ENCODE measurements at places on chromosomes 5 and 9.
A peak's percentile ranks its signal among the peaks of the same experiment; 100 is the strongest.

- H3K36me3 ChIP-seq, result no peaks in the 10 kb centered on the region
- peaks cover 14% of the 10 kb centered on the region for H3K4me1 ChIP-seq
- peaks cover 38% of the 10 kb centered on the region for H3K27me3 ChIP-seq
Observed at GRCh38 chr9:126436545-126437267, 110.1 kb downstream of the MVB12B start.

DNA sequence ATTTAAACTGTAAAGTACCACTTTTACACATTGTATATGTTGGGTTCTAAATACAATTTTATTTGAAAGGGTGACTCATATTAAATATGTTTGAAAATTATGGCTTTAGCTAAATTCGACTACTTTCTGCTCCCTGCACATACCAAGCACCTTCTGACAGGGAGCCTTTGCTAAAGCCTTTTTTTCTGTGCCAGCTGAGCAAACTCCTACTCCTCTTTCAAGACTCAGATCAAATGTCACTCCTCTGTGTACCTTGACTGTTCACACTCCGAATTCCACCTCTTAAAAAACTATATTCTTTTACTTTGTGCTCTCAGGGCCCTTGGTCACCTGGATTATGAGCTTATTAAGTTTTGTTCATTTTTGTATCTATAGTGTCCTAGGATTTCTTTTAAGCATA, 6.5 kb upstream of the OXCT1 start:
- H3K4me1 ChIP-seq, result peaks cover 35% of the 10 kb centered on the region
- no peaks in the 10 kb centered on the region for H3K27me3 ChIP-seq
- no peak overlapping the region for H3K4me3 ChIP-seq

DNA sequence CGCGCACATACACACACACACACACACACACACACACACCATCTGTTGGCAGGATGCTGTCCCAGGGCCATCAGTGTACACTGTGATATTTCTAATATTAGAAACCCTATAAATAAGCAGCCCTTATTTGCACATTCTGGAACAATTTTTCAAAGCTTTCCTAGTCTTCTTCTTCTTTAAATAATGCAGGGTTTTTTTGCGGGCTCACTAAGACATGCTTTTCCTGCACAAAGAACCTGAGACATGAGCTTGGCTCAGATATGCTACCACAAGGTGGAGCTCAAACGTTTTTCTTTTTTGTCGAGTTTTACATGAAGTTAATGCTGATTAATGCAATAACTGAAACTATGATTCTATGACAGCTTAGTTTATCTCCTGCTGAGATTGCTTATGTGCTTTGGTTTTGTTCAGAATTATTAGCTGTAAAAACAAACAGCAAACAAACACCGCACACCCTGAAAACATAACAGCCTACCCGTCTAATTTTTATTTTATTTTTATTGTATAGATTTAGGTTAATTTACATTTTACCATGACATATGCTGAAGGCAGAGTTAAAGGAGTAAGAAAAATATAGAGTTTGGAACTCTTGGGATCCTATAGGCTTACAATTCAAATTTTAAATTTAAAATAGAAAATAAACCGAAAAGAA, 95.8 kb downstream of the ALDH1A1 start:
- no peaks in the 10 kb centered on the region for H3K4me1 ChIP-seq
- H3K27ac ChIP-seq, result no peak overlapping the region
- H3K4me3 ChIP-seq, result no peak overlapping the region
- no peaks in the 10 kb centered on the region for H3K36me3 ChIP-seq
- DNase-seq, result no peak

DNA sequence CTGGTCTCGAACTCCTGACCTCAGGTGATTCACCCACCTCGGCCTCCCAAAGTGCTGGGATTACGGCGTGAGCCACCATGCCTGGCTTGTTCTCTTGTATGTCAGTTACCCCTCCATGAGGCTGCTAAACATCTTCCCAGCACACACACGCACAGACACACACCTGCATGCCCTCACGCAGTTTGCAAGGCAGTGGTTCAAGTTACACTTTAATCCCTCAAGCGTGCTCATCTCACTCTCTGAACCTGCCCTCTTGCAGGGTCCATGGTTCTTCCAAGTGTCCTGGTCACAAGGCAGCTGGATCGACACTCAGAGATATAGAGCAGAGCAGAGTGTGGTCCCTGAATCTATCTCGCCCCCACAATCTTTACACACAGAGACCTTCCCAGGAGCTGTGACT, 34.1 kb upstream of the RUFY1 start:
- no peak overlapping the region for H3K4me3 ChIP-seq
- peaks cover 2% of the 10 kb centered on the region for H3K4me1 ChIP-seq
- no peaks in the 10 kb centered on the region for H3K36me3 ChIP-seq
- no peak for DNase-seq
- H3K27ac ChIP-seq, result no peak overlapping the region
- peaks cover 3% of the 10 kb centered on the region for H3K27me3 ChIP-seq

- no peaks in the 10 kb centered on the region for H3K27me3 ChIP-seq
- no peak overlapping the region for H3K27ac ChIP-seq
- H3K36me3 ChIP-seq, result no peaks in the 10 kb centered on the region
- H3K4me3 ChIP-seq, result no peak overlapping the region
Observed at GRCh38 chr5:761854-762710, 22.4 kb downstream of the ZDHHC11B start.

DNA sequence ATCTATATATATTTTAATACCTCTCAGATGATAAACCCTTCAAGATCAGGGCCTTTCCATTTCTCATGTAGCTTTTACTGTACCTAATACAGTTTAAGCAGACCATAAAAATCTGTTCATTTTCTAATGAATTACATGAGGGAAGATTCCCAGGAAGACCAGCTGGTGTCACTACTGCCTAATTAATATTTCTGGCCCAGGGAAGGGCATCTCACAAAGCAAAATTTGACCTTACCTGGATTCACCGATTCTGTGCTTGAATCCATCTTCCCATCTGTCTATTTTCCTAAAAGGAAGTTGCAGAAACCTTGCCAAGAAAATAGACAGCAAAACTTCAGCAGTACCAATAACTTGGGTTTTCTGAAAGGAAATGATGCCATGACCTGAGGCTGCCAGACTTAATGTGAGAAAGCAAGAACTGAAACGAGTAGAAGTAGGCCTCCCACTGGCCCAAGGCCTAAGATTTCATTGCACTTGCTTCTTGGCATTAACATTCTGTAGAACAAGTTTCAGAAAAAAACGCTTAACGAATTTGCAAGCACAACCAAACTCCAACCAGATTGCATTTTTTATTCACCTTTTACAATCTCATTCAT, 83.0 kb upstream of the GLIS3 start:
- no peak overlapping the region for H3K4me3 ChIP-seq
- no peak overlapping the region for H3K27ac ChIP-seq
- H3K36me3 ChIP-seq, result no peaks in the 10 kb centered on the region
- no peak for DNase-seq
- no peaks in the 10 kb centered on the region for H3K4me1 ChIP-seq
- H3K27me3 ChIP-seq, result peaks cover 12% of the 10 kb centered on the region

GRCh38 chr5:32170303-32171151, 3.6 kb downstream of the GOLPH3 start:
- peaks cover 75% of the 10 kb centered on the region for H3K36me3 ChIP-seq
- DNase-seq, result no peak
- peak overlapping the region; percentile 30 for H3K27ac ChIP-seq
- H3K27me3 ChIP-seq, result no peaks in the 10 kb centered on the region
- H3K4me3 ChIP-seq, result peak overlapping the region; percentile 51

- peaks cover 25% of the 10 kb centered on the region for H3K27me3 ChIP-seq
- DNase-seq, result no peak
- no peaks in the 10 kb centered on the region for H3K4me1 ChIP-seq
- H3K36me3 ChIP-seq, result no peaks in the 10 kb centered on the region
- H3K27ac ChIP-seq, result no peak overlapping the region
Observed at GRCh38 chr5:6576861-6577501, 55.9 kb downstream of the NSUN2 start.

GRCh38 chr5:31657315-31657979, 18.5 kb downstream of the PDZD2 start:
- no peaks in the 10 kb centered on the region for H3K36me3 ChIP-seq
- no peak overlapping the region for H3K27ac ChIP-seq
- no peaks in the 10 kb centered on the region for H3K27me3 ChIP-seq
- no peak for DNase-seq
- H3K4me1 ChIP-seq, result no peaks in the 10 kb centered on the region

GRCh38 chr9:79428422-79428821, 143.3 kb upstream of the TLE4 start:
- H3K4me3 ChIP-seq, result no peak overlapping the region
- no peaks in the 10 kb centered on the region for H3K4me1 ChIP-seq
- no peaks in the 10 kb centered on the region for H3K36me3 ChIP-seq
- H3K27me3 ChIP-seq, result no peaks in the 10 kb centered on the region
- no peak overlapping the region for H3K27ac ChIP-seq
- DNase-seq, result no peak

DNA sequence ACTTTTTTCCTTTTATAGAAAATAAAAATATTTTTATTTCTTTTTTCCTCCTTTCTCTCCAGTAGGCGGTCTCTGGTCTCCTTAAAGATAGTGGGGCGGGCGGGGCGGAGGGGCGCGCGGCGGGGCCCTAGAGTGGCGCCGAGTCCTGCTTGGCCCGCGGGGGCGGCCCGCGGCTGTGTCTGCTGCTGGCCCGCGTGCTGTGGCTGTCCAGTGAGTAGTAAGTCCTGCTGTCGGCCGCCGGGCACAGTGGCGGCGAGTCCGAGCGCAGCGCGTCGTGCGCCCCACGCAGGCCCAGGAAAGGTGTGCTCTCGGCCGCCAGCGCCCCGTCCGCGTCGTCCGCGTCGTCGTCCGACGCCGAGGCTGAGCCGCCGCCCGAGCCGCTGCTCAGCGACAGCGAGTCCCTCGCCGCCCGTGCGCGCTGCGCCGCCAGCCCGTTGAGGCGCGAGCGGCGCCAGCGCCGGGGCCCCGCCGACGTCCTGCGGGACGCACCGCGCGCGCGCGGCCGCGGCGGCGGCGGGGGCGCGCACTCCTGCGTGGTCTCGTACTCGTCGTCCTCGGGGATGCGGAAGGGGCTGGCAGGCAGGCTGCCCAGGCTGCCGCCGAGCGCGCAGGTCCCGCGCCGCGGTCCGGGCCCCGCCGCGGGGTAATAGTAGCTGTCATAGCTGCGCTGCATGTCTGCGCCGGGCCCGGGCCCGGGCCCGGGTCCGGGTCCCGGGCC, 52.3 kb downstream of the PSD2 start:
- H3K4me1 ChIP-seq, result peaks cover 6% of the 10 kb centered on the region
- H3K27me3 ChIP-seq, result peaks cover 46% of the 10 kb centered on the region
- H3K4me3 ChIP-seq, result peak overlapping the region; percentile 47
- DNase-seq, result peak; percentile 56
- H3K36me3 ChIP-seq, result no peaks in the 10 kb centered on the region

- H3K27ac ChIP-seq, result no peak overlapping the region
- no peaks in the 10 kb centered on the region for H3K36me3 ChIP-seq
- H3K27me3 ChIP-seq, result peaks cover 29% of the 10 kb centered on the region
- DNase-seq, result no peak
- no peaks in the 10 kb centered on the region for H3K4me1 ChIP-seq
- no peak overlapping the region for H3K4me3 ChIP-seq
Observed at GRCh38 chr5:115774684-115775083, 41.8 kb downstream of the CDO1 start.

DNA sequence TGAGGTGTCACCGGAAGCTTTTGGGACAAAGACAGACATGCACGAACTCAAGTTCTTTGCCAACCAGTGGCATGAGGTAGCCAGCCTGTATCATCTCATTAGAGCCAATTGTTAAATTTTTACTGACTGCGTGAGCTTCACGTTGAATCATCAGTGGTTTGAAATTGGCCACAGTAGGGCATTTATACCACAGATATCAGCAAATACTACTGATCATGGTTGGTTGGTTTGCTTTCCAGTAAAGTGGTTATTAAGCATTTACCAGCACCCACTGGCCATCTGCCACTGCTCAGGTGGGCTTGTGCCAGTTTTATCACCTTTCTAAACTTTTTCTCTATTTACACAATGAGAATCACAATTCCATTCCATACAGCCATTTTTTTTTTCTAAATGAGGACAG, 28.4 kb upstream of the SHC3 start:
- H3K36me3 ChIP-seq, result no peaks in the 10 kb centered on the region
- H3K27ac ChIP-seq, result no peak overlapping the region
- H3K27me3 ChIP-seq, result no peaks in the 10 kb centered on the region
- H3K4me1 ChIP-seq, result no peaks in the 10 kb centered on the region
- no peak for DNase-seq
- no peak overlapping the region for H3K4me3 ChIP-seq

DNA sequence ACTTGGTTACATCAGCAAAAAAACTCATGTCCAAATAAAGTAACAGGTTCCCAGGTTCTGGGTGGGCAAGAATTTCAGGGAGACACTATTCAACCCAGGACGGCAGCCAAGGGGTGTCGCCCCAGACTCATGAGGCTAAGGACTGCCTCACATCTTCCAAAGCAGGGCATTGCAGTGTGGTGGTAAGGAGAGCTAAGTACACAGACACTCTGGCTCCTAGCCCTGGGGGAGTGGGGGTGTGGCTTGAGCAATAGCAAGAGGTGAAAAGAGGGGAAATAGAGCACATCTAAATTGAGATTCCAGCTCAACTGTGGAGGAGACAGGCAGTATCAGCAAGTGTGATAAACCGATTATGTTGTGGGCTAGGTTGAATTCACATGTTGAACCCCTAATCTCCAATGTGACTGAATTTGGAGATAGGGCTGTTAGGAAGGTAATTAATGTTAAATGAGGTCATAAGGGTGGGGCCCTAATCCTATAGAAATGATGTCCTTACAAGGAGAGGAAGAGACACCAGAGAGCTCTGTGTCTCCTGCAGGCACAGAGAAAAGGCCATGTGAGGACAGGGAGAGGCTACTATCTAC, 49.9 kb upstream of the MARCHF11 start:
- no peak overlapping the region for H3K4me3 ChIP-seq
- no peak overlapping the region for H3K27ac ChIP-seq
- H3K36me3 ChIP-seq, result no peaks in the 10 kb centered on the region
- DNase-seq, result no peak
- H3K4me1 ChIP-seq, result no peaks in the 10 kb centered on the region
- no peaks in the 10 kb centered on the region for H3K27me3 ChIP-seq

DNA sequence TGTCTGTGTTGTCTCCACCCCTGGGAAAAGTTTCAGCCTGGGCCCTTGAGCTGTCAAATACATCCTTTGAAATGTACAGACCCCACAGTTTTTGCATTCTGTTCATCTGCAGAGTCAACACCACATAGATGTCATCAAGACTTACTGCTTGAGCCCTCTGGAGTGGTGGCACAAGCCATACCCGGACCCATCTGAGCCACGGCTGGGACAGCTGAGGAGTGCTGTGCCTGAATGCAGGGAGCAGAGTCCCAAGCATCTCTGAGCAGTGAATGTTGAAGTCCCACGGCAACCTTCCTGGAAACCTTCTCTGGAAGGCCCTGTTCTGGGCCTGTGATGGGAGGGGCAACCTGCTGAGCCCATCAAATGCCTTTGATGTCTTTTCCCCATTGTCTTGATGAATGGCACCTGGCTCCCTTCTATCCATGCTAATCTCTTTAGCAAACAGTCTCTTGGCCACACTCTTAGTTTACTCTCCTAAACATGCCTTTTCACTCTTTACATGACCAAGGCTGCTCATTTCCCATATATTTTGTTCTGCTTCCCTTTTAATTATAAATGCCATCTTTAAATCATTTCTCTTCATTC, 92.5 kb downstream of the ATPSCKMT start:
- H3K27ac ChIP-seq, result no peak overlapping the region
- no peaks in the 10 kb centered on the region for H3K4me1 ChIP-seq
- no peaks in the 10 kb centered on the region for H3K36me3 ChIP-seq
- no peak overlapping the region for H3K4me3 ChIP-seq

- no peaks in the 10 kb centered on the region for H3K36me3 ChIP-seq
- no peak overlapping the region for H3K4me3 ChIP-seq
- H3K4me1 ChIP-seq, result peaks cover 3% of the 10 kb centered on the region
- peaks cover 5% of the 10 kb centered on the region for H3K27me3 ChIP-seq
- DNase-seq, result no peak
Observed at GRCh38 chr9:113992994-113993393, 85.1 kb downstream of the AMBP start.

GRCh38 chr9:14278291-14278721, 35.6 kb downstream of the NFIB start:
- no peak overlapping the region for H3K27ac ChIP-seq
- H3K4me3 ChIP-seq, result no peak overlapping the region
- H3K4me1 ChIP-seq, result peaks cover 6% of the 10 kb centered on the region
- DNase-seq, result no peak

All from activated T-helper 2 cell treated with anti-CD3 and anti-CD28 coated beads, Interferon-gamma antibody, Interleukin-2, Interleukin-4, amounts not matched to agents 10 μg/mL and 5 μg/mL and 100 μg/mL, durations not matched to agents 14 hours and 24 hours and 36 hours (primary cell).